ENCODE measurements at places on chromosomes 2 and 18.

GRCh38 chr2:100427627-100428258 is 10.3 kb upstream of the CHST10 start:
- no peak for DNase-seq

DNA sequence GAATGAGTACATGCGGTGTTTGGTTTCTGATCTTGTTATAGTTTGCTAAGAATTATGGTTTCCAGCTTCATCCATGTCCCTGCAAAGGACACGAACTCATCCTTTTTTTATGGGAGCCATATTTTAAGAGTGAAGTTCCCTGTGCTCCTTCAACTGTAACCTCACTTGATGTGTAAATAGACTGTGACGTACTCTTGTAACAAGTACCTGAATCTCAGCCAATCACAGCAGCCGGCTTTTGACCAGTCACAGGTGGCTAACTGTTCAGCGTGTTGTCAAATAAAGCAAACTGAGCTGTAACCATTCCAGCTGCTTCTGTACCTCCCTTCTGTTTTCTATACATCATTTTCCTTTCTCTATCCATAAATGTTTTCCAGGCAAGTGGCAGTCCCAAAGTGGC is 774.3 kb upstream of the HS6ST1 start:
- peak; percentile 64 for DNase-seq

GRCh38 chr2:158922601-158923000 is 45.8 kb upstream of the TANC1 start:
- no peak for DNase-seq

- DNase-seq = no peak
Observed at GRCh38 chr2:26489213-26489850, 11.4 kb upstream of the OTOF start.

Measured in renal cortex interstitium (tissue), 15 donors.